Stimulated activated CD8-positive, alpha-beta memory T cell treated with anti-CD3 and anti-CD28 coated beads, Interleukin-4, amount 100 ng/mL, for 24 hours (primary cell): ENCODE measurements at places on chromosomes 12 and 14.

DNA sequence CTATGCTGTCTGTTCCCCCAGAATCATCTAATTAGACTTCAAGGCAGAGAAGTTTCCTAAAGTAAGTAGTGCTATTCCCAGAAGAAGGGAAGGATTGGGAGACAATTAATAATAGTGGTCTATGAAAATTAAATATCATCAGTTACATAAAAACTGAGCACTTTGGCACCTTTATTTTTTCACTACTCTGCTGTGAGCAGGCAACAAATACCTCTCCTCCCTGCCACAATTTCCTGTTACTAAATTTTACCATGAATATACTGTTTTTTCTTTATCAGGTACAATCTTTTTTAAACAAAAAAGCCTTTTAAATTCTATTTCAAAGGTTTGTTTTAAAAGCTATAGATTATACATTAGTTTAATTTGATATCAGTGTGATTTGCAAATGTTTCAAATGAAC, 29.4 kb upstream of the KRAS start:
- DNase-seq: no peak

- no peak for DNase-seq
Observed at GRCh38 chr12:13947276-13947946, 34.0 kb downstream of the GRIN2B start.

- DNase-seq: peak; percentile 99
Observed at GRCh38 chr14:76151398-76152332, at the start of gene GPATCH2L. Gene GPATCH2L (plus strand): TSS chr14:76151922. CDS start chr14:76154364, 2,442 bp downstream.

DNA sequence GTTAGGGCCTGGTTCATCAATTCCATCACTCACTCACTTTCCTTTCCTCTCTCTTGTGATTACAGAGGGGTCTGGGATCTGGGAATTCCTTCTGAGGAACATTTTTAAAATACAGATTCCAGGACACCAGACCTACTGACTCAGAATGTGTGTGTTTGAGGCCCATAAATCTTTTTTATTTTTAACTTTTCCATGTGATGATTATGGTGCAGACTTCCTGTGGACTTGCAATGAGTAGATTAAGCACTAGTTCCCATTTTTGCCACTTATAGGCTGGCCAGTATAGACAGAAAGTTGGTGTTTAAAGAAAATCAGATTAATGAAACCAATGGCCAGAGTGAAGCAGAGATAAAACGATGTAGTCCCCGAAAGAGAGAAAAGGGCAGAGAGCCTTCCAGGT, 28.1 kb downstream of the SLC41A2 start:
- no peak for DNase-seq

DNA sequence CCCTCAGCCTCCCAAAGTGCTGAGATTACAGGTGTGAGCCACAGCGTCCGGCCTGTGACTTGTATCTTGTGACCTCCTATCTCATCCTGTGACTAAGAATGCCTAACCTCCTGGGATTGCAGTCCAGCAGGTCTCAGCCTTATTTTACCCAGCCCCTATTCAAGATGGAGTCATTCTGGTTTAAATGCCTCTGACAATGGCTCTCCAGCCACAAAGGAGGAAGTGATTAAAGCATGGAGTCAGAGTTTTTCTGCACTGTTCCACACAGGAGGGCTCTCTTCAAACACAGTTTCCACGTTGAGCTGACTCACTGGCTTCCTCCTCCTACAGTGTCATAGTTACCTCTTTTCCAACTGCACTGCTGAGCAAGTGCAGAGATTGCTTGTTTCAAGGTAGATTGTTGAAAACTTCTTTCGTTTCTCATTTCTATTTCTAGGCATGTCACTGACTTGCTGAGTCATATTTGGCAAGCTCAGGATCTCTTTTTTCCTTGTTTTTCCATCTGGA, 383.8 kb downstream of the PCNX1 start:
- peak; percentile 11 for DNase-seq

- DNase-seq: no peak
Observed at GRCh38 chr12:2857576-2857975, 737 bp upstream of the TEX52 start.

GRCh38 chr12:104064842-104065427, 604 bp downstream of the HCFC2 start:
- DNase-seq: no peak

- peak; percentile 69 for DNase-seq
Observed at GRCh38 chr12:109154451-109155438, 38.4 kb downstream of the ACACB start.

DNA sequence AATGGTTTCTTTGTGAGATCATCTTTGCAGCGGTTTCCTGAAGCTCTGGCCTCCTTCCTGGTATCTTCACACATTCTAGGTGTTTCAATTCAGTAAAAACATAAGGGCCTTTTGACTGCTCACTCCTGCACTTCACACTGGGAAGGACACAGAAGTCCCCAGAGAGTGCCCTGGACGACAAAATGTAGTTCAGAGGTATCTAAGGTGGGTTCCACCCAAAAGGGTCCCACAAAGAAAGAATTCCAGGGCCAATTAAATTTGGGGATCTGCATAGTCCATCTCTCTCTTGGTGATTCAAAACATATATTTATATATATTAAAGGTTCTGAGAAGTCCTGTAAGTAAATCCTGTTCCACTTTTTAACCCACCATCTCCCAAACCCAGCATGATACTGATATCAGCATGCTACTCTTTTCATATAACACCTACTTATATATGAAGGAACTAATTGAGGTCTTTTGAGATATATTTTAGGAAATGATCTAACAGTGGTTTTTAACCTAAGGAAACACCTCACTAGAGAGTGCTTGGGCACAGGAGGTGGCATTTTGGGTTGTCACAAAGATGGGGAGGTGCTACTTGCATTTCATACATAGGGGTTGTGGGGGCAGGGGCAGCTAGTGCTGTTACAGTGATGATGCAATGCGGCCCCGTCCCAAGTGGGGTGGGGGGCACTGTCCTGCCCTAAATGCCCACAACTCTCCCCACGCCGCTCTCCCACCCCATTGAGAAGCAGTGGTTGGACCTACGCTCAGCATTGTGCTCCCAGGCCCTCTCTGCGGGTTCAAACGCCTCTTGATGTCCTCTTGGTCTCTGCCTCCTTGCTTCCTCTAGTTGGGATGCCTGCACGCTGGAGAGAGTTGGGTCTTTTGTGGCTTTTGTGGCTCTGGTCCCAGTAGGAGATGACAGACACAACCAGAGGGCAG, 109.4 kb downstream of the ARF6 start:
- peak; percentile 45 for DNase-seq

GRCh38 chr12:9079883-9080675, 35.6 kb downstream of the A2M start:
- DNase-seq: no peak

DNA sequence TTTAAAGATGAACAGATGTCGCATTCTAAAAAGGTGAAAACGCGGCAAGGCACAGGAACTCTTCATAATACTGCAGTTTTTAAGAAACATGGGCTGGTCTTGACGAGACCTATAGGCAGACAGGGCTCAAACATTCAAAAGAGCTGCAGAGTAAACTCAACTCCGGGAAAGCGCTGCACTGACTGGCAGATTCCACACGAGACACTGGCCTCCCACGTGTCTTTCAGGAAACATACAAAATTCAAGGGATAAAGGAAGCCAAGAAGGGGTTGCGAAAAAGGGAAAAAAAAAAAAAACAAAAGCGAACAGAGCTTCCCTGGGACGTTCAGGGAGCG, 614 bp upstream of the ARF6 start:
- peak; percentile 20 for DNase-seq

DNA sequence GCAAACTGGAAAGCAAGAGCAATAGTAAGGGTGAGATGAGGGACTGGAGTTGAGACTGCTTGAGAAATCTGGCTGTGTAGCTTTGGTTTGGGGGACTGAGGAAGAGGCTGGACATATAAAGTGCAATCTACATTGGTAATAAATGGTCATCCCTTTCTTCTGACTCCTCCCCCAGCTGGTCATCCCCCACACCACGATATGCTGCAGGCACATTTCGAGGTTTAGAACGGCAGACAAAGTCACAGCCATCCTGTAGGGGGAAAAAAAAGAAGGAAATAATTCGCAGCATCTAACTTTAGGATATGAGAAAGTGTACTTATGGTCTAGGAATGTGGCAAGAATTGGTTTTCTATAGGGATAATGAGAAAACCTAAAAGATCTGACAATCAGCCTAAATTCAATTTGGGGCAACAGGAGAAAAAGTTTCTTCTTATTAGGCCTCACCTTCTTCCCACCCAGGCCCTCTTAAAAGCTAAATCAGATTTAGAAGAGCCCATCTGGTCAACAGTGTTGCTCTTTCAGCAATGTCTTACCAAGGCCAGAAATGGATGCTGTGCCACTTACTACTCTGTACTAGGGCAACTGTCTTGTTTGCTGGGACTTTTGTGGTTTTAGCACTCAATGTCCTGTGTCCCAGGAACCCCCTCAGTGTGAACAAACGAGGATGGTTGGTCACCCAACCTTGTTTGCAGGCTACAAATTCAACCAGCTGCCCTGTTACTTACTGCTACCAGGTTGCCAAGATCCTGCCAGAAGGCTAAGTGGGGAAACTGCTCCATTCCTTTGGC, 7.6 kb downstream of the M6PR start:
- DNase-seq: no peak

DNA sequence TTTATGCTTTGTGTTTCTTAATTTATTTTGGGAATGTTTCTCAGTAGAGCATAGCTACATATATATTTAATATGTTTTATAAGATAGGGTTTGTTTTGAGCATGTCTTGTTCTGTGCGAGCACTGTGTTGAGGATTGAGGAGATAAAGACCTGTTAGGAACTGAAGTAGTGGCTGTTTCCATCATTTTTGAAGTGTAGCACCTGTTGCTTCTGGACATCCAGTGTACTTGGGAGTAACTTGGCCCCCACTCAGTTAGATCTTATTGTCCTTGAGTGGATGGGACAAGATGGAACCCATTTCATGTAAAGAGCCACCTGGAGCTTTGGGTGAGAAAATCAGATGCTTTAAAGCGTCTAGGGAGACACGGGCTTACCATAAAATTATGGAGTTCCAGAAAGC, 8.7 kb downstream of the PPP2R5C start:
- DNase-seq: no peak

- no peak for DNase-seq
Observed at GRCh38 chr14:77071938-77072388, 26.1 kb upstream of the CIPC start.

- DNase-seq: no peak
Observed at GRCh38 chr14:70425354-70425753, 8.5 kb upstream of the SYNJ2BP start.

DNA sequence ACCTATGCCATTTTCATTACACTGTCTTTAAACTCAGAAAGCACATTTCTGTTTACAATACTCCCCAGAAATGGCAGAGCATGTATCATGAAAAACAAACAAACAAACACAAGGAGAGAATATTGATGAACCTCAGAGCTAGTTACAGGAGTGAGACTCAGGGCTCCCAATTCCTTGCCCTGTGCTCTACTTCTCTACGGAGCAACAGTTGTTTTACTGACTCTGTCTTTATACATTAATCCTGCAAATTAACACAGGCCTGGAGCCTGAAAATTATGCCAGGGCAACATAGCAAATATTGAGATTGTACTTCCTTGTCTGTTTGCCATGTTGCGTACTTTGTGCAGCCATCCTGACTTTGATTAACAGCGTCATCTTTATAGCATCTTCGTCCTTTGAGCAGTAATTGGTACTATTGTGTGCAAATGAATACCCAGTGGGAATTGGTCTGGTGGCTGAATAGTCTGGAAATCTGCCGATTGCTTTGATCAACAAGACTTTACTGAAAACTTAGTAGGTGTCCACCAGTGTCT, 15.2 kb upstream of the AKAP6 start:
- DNase-seq: no peak

- DNase-seq: no peak
Observed at GRCh38 chr12:39240587-39240986, 202.3 kb downstream of the KIF21A start.

- no peak for DNase-seq
Observed at GRCh38 chr14:87158283-87158682, 834.7 kb downstream of the GALC start.

DNA sequence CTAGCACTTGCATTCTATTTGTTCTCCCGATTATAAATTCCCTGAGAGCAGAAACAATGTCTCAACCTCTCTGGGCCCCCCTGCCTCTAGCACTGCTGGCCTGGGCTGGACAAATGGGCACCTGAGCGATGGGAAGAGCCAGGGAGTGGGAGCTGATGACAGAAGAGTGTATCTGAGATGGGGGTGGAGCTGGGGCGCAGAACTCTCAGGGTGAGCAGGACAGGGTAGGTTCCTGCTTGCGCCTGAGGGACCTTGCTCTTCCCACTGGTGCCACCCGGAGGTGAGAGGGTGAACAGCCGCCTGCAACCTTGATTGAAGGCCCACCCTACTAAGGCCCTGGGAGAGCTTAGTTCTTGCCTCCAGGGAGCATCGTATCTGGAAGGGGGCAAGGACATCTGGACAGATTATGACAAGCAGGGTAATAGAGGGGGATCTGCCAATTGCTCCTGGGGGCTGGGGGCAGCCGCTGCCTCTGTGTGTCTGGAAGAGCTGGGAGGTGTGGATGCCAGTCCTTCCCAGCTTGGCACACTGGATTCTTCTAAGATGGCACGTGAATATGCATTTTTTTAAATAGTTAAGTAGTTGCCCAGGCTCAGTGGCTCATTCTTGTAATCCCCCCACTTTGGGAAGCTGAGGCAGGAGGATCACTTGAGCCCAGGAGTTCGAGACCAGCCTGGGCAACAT, 43.0 kb upstream of the TSPAN9 start:
- DNase-seq: peak; percentile 13

DNA sequence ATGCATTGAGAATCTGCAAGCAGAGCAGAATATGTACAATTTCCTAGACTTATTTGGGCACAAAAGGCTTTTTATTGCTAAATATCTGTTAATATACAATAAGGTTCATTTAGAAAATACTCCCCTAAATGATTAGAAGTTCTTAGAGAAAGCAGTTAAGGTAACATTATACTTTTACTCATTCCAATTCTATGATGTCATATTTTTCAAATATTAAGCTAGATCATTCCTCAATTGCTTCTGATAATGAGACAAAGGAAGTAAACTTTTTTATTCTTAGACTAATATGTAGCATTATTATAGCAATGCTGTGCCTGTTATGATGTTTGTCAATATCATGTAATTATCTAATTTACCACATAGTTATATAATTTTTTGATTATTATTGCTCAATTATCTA, 447.0 kb downstream of the SLC16A7 start:
- no peak for DNase-seq

DNA sequence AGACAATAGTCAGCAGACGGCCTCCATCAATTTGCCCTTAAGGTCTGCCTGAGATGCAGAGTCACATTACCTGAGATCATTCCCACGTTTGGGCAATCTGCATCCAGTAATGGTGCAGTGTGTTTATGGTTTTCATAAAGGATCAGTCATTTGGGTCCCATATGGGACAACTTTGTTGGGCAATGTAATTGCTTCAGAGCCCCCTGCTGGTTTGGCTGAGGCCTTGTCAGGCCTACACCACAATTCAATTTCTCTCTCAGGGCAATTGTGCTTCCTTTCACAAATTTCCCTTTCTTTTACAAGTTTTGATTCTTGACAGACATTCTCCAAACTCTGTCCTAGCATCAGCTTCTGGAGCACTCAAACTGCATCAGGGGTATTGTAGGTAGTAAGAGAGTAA, 191.2 kb upstream of the SSTR1 start:
- DNase-seq: no peak
